RWPE2 (cell line): ENCODE measurements at places on chromosomes 1 and 21.

GRCh38 chr21:14259747-14260146 lies 43.8 kb downstream of the RBM11 start:
- no peak for DNase-seq

- no peak for DNase-seq
Observed at GRCh38 chr1:46179138-46180081, 3.1 kb upstream of the P3R3URF start.

- DNase-seq: no peak
Observed at GRCh38 chr1:101437800-101438199, 201.0 kb downstream of the S1PR1 start.

- DNase-seq: no peak
Observed at GRCh38 chr1:24393892-24394291, 19.7 kb downstream of the STPG1 start.

GRCh38 chr21:25396135-25396711 lies 211.1 kb downstream of the MRPL39 start:
- no peak for DNase-seq

DNA sequence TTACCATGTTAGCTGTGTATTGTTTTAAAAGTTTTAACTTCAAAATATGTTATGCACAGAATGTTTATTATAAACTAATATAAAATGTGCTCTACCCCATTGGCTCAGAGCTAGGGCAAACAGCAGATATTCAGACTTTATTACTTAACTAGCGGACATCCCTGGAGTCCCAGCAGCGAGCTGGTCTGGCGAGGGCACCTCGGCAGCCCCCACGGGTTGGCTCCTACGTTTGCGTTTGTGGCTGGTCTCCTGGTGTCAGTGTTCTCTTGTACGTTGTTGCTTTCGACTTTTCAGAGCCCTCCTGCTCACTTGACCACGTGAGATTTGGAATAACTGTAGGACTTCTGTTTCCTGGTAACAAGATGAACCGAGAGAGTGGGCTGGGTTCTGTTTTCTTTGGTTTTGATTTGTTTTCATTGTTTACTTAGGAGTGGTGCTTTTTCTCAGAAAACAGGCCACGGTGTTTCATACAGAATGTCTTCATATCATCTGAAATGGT lies 44.5 kb downstream of the CBS start:
- no peak for DNase-seq

DNA sequence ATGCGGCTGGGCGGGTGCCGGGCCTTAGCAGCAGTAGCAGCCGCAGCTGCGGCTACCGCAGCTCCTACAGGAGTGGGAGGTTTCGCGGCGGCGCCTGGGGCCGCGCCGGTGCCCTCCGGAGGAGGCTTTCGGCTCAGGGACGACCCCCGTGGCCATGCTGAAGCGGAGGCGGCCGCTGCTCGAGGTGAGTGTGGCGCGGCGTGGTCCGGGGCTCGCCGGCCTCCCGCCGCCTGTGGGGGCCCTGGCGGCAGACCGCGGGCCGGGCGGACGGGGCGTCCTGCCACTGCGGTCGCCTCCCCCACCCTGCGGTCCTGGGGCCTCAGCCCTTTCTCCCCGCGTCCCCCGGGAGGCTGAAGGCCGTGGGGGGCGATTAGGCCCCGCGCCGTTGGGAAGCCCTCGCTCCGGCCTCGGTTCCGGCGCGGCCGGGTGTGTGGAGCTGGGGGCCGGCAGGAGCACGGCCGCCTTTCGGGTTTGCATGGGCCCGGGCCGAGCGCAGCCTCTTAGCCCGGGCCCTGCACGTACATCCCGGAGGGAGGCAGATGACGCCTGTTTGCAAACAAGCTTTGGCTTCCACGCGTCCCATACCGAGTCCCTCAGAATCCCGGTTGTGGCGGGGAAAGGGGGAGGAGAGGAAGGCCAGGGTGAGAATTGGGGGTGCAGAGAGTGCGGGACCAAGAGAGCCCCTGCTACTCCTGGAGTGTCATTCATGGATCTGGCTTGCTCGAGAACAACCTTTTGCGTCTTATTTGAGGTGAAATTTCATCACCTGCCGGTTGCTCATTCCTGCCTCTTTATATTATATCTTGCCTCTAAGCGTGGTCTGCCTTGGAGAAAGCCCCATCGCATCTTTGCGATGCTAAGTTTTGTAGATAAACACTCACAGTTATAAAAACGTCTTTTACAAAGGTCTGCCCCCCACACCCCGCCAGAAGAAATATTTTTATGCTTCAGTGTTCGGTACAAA lies 613 bp downstream of the ZFYVE9 start:
- no peak for DNase-seq

- DNase-seq: no peak
Observed at GRCh38 chr1:101603726-101604125, 366.9 kb downstream of the S1PR1 start.

GRCh38 chr1:155971910-155972809 lies 6.2 kb downstream of the ARHGEF2 start:
- no peak for DNase-seq

DNA sequence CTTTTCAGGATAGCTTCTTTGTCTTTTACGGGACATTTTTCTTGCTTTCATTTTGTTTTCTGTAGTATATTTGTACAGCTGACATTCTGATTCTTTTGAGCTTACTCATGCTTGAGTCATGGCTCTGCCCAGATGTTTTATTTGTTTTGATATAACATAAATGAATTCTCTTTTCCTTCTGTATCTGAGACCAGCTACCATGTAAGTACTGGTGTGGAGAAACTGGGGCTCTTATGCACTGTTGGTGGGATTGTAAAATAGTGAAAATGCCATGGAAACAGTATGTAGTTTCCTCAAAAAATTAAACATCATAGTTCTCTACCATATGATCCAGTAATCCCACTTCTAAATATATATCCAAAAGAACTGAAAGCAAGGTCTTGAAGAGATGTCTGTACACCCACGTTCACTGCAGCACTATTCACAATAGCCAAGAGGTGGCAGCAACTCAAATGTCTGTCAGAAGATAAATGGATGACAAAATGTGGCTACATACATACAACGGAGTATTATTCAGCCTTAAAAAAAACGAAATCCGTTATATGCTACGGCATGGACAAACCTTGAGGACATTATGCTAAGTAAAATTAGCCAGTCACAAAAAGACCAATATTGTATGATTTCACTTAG lies 61.4 kb downstream of the EIF2B3 start:
- no peak for DNase-seq

DNA sequence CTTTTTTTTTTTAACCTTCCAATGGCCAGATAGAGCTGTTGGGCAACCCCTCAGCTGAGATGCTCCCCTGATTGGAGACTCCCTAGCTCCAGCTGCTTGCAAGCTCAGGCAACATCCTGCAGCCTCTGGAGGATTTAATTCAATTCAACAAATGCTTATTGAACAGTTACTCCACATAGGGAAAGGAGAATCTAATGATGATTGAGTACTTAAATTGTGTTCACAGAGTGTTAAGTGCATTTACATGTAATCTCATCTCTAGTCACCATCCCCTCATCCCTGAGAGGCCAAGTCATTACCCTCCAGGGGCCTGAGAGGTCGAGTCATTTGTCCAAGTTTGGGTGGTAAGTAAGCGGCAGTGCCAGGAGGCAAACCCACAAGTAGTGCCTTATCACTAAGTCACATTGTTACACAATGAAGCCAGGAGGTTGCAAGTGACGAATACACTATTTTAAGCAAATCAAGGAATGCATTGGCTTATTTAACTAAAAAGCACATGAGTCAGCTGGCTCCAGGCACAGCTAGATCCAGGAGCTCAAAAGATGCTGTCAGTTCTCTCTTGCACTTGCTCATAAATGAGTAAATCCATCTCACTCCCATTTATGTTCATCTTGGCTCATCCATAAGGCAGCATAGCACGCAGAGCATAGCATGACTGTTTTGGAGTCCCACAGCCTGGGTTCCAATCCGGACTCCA lies 64.3 kb downstream of the OPTC start:
- DNase-seq: peak; percentile 66

DNA sequence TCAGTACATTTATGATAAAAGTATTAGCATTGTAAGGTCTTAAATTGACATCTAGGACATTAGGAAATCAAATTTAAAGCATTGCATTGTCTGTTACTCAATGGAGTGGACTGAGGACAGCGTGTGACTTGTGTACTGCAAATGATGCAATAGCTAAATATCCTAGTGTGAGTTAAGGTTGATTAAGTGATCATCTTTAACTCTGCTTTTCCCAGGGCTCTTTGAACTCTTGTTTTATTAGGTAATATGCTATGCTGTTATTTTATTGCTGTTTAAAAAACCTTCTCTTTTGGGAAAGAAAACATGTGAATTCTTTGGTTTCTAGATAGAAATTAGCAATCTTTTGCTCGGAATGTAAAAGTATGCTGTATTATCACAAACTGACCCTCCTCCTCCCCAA lies 38.6 kb downstream of the NFIA start:
- no peak for DNase-seq

DNA sequence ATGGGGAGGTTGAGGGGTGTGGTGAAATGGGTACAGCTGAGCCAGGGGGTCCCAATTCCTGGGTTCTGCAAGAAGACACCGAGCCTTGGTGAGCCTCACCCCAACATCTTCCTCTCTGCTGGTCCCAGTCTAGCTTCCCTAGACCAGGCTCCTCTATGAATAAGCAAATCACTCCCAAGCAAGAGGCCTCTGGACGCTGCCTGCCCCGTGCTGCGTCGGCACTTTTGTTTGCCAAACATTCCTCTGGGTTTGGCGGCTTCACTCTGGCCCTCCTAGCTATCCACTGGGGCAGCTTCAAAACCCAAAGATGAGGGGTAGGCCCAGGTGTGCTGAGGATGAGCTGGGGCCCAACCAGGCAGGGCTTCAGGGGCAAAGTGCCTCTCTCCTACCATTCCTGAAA lies 137.1 kb upstream of the CD34 start:
- no peak for DNase-seq
